Heart right ventricle (tissue), 16 donors: ENCODE measurements at places on chromosomes 2 and 18.
A peak's percentile ranks its signal among the peaks of the same experiment; 100 is the strongest.

DNA sequence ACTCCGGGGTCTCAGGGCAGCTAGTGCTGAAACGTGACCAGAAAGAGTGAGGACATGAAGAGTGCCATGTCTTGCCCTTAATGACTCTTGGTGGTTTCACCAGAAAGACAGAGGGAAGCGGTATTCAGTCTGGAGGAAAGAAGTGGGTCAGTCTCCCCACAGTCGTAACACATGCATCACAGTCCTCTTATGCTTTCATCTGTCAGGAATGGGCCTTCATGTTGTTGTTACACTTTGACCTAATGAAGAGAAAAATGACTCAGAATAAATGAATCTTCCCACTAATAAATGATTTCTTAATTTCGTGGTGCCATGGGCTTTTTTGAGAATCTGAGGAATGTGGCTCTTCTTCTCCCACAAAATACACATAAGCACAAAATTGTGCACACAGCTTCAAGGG, 103.2 kb downstream of the SLC8A1 start:
- DNase-seq, result no peak
- no peaks in the 10 kb centered on the region for H3K27me3 ChIP-seq
- no peak overlapping the region for H3K4me3 ChIP-seq
- H3K36me3 ChIP-seq, result no peaks in the 10 kb centered on the region
- H3K27ac ChIP-seq, result peak overlapping the region; percentile 55
- peaks cover 76% of the 10 kb centered on the region for H3K4me1 ChIP-seq

GRCh38 chr2:151161821-151162551, 99.7 kb downstream of the RBM43 start:
- H3K4me3 ChIP-seq, result no peak overlapping the region
- H3K27me3 ChIP-seq, result no peaks in the 10 kb centered on the region
- H3K27ac ChIP-seq, result no peak overlapping the region
- H3K36me3 ChIP-seq, result no peaks in the 10 kb centered on the region
- no peaks in the 10 kb centered on the region for H3K4me1 ChIP-seq

- H3K4me1 ChIP-seq, result peaks cover 87% of the 10 kb centered on the region
- H3K27me3 ChIP-seq, result no peaks in the 10 kb centered on the region
- H3K36me3 ChIP-seq, result no peaks in the 10 kb centered on the region
These were observed 69.9 kb upstream of the MCFD2 start for GRCh38 chr2:46985512-46985911.

DNA sequence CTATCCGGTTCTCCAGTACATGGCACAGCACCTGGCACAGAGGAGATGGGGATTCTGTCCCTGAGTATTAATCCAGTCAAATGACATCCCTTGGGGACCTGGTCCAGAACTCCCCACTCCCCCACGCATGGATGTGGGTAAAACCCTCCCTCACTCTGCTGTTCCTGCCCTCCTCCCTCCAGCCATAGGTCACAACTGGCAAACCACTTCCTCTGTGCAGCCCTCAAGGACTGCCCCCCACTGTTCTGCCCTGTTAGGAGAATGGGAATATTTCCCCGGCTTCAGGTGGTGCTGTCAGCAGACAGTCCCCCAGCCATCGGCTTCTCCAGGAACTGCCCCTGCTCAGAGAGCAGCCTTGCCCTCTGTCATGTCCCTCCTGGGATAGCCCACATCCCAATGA, 1.5 kb upstream of the TFCP2L1 start:
- H3K4me3 ChIP-seq, result no peak overlapping the region
- H3K27ac ChIP-seq, result no peak overlapping the region
- no peaks in the 10 kb centered on the region for H3K36me3 ChIP-seq
- DNase-seq, result no peak
- H3K27me3 ChIP-seq, result peaks cover 21% of the 10 kb centered on the region

DNA sequence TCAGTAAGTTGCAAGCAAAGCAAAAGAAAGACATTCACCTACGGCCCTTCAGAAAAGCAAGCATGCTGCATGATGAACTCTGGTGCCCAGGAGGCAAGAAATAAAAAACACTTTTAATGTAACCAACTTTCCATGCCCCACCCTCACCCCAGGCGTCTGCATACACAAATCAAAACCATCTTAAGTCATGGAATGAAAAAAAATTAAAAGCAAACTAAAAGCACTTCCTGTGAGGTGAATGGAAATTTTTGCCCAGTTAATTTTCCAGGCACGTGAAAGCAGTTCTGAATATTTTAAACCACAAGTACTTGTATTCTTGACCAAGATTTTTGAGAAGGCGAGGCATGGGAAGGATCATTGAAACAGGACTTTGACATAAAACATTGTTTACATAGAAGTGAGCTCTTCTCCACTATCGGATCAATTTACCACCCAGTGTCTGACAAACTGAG, 2.5 kb upstream of the ICOS start:
- no peak overlapping the region for H3K27ac ChIP-seq
- no peaks in the 10 kb centered on the region for H3K4me1 ChIP-seq
- DNase-seq, result no peak
- H3K4me3 ChIP-seq, result no peak overlapping the region

- peaks cover 86% of the 10 kb centered on the region for H3K36me3 ChIP-seq
- peaks cover 9% of the 10 kb centered on the region for H3K4me1 ChIP-seq
- no peak overlapping the region for H3K27ac ChIP-seq
- H3K27me3 ChIP-seq, result no peaks in the 10 kb centered on the region
- no peak for DNase-seq
- H3K4me3 ChIP-seq, result no peak overlapping the region
These were observed 60.0 kb downstream of the PIKFYVE start for GRCh38 chr2:208326016-208326415.
